ENCODE measurements at places on chromosomes 12 and 14. TPM values are rescaled to one million over a fixed set of nuclear protein-coding genes. Genes with fewer than 3 reads are reported as not detected.

DNA sequence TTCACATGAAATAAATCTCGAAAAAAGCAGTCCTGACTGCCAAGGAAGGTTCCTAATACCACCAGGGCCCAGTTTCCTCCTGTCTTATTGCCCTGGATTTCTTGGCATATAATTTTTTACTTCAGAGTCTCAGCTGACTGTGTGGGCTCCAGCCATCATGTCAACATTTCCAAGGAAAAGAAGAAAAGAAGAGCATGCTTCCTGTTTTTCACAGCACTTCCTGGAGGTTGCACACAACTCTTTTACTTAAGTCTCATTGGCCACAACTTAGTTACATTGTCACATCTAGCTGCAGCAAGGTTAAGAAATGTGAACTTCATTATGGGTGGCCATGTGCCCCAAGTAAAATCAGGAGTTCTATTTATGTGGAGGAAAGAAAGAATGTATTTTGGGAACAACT lies 24.3 kb downstream of the DACT1 start:
- no peak for DNase-seq
- H3K36me3 ChIP-seq: no peaks in the 10 kb centered on the region
- no peaks in the 10 kb centered on the region for H3K4me1 ChIP-seq
- H3K4me3 ChIP-seq: no peak overlapping the region
- H3K27me3 ChIP-seq: no peaks in the 10 kb centered on the region

DNA sequence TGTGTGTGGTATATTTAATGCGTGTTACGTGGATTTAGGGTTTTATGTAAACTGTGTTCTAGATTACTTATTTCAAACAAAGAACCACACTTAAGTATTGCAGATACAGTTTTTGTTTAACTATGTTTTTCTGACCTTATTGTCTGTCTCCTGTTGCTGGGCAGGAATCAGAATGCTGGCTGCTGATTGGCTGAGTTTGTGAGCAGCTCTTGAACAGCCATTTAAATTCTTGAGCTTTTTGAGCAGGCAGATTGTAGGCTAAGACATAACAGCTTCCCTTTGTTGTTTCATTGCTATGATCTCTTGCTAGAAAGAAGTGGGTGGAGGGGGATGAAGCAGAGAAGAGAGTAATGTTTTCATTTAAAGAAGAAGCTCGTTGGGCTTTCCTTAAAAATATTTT lies 52.2 kb downstream of the ATF7IP start:
- no peak overlapping the region for H3K27ac ChIP-seq
- H3K4me3 ChIP-seq: no peak overlapping the region
- peaks cover 3% of the 10 kb centered on the region for H3K4me1 ChIP-seq
- no peaks in the 10 kb centered on the region for H3K27me3 ChIP-seq
- no peaks in the 10 kb centered on the region for H3K36me3 ChIP-seq
- peak; percentile 93 for DNase-seq

DNA sequence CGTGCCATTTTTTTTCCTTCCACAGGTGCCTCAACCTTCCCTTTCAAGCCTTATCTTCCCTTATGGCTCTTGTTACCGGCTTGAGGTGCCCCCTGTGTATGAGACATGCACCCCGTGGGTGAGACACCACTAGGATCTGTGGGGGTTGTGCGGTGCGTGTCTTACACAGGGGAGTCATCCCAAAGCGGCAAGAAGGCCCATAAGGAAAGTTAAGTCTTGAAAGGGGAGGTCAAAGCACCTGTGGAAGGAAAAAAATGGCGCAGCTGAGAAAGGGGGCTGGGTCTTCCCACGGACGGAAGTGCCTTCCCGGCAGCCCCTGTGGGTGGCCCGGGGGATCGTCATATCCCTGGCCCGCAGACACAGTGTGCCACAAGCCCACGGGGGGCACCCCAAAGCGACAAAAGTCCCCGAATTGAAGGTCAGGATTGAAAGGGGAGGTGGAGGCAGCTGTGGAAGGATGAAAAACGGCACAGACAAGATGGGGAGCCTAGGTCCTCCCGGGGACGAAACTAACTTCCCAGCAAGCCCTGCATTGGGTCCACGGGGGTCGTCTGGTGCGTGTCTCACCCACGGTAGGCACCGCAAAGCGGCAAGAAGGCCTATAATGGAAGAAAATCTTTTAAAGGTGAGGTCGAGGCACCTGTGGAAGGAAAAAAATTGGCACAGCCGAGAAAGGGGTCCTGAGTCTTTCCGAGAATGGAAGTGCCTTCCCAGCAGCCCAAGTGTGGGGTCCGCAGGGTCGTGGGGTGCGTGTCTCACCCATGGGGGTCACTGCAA lies 273.3 kb downstream of the ALG10 start:
- no peak for DNase-seq
- H3K4me1 ChIP-seq: no peaks in the 10 kb centered on the region
- H3K27me3 ChIP-seq: no peaks in the 10 kb centered on the region
- no peak overlapping the region for H3K27ac ChIP-seq

- no peak for DNase-seq
- no peak overlapping the region for H3K27ac ChIP-seq
- no peak overlapping the region for H3K4me3 ChIP-seq
These were observed 601.9 kb downstream of the SNAPC1 start for GRCh38 chr14:62364161-62364560.

- H3K36me3 ChIP-seq: no peaks in the 10 kb centered on the region
- H3K27me3 ChIP-seq: no peaks in the 10 kb centered on the region
- no peak for DNase-seq
- no peak overlapping the region for H3K4me3 ChIP-seq
These were observed 55.4 kb downstream of the SAMD4A start for GRCh38 chr14:54622192-54622958.

- no peak overlapping the region for H3K27ac ChIP-seq
- no peaks in the 10 kb centered on the region for H3K36me3 ChIP-seq
- no peaks in the 10 kb centered on the region for H3K4me1 ChIP-seq
- no peak overlapping the region for H3K4me3 ChIP-seq
These were observed 18.0 kb downstream of the LRRC74A start for GRCh38 chr14:76844223-76844622.

DNA sequence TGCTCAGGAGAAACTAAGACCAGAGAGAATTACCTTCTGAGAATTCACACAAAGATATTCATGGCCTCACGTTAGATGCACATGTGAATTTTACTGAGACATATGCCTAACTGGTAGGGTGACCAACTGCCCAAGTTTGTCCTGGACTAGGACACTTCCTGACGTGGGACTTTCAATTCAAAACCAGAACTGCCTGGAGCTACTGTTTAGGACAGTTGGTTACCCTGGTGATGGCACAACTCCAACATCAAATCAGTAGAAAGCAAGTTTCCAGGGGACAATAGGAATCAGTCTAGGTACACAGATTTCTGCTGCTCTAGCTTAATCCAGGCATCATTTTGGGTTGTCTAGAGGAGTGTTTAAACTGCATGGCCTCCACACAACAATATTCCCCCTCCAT lies 178.7 kb downstream of the GXYLT1 start:
- H3K36me3 ChIP-seq: no peaks in the 10 kb centered on the region
- no peaks in the 10 kb centered on the region for H3K4me1 ChIP-seq
- H3K4me3 ChIP-seq: no peak overlapping the region
- no peak for DNase-seq
- H3K27me3 ChIP-seq: no peaks in the 10 kb centered on the region

DNA sequence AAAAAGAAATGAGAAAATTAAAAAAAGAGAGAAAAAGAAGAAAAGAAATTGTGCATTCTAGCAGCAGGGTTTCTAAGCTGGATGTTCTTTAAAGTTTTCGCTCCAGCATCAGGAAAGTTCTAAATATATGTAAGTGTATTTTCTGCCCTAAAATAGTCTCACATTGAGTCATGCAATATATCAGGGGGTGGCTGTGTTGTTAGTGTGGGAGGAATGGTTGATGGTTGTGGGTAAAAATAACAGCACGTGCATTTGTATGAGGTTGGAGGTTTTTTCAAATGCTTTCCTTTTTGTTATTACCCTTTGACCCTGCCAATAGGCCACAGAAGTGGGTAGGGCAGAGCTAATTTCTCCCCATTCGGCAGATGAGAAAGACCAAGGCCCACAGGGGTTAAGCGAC lies 65.1 kb upstream of the FBXO21 start:
- no peak for DNase-seq
- H3K27me3 ChIP-seq: no peaks in the 10 kb centered on the region
- H3K4me3 ChIP-seq: no peak overlapping the region
- H3K27ac ChIP-seq: no peak overlapping the region
- no peaks in the 10 kb centered on the region for H3K4me1 ChIP-seq
- no peaks in the 10 kb centered on the region for H3K36me3 ChIP-seq

DNA sequence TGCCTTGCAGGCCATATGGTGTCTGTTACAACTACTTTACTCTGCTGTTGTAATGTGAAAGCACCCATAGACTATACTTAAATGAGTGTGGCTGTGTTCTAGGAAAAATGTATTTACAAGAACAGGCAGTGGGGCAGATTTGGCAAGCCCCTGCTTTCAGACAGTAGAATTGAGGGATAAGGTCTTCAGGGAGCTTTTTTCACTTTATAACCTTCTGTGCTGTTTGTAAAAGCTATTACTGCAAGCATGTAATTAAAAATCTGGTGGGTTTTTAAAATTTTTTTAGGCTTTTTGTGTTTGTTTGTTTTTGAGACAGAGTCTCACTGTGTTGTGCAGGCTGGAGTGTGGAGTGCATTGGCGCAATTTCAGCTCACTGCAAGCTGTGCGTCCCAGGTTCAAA lies 73.9 kb downstream of the VEZT start:
- no peaks in the 10 kb centered on the region for H3K27me3 ChIP-seq
- no peak for DNase-seq
- H3K27ac ChIP-seq: no peak overlapping the region
- no peaks in the 10 kb centered on the region for H3K36me3 ChIP-seq

DNA sequence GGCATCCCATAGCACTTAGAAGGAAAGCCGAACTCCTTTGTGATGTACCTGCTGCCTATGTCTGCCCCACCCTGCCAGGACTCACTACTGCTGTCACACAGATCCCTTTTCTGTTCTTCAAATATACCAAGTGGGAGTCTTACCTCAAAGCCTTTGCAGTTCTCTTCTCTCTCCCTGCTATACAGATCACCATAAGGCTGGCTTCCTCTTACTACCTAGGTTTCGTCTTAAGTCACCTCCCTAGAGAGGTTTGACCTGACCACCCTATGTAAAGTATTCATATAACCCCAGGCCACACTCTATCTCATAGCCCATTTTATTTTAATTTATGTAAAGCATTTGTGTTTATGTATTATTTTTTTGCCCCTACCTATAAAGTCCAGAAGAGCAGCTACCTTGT lies 117.6 kb downstream of the CRADD start:
- no peaks in the 10 kb centered on the region for H3K36me3 ChIP-seq
- H3K27me3 ChIP-seq: no peaks in the 10 kb centered on the region
- DNase-seq: no peak
- no peak overlapping the region for H3K4me3 ChIP-seq

DNA sequence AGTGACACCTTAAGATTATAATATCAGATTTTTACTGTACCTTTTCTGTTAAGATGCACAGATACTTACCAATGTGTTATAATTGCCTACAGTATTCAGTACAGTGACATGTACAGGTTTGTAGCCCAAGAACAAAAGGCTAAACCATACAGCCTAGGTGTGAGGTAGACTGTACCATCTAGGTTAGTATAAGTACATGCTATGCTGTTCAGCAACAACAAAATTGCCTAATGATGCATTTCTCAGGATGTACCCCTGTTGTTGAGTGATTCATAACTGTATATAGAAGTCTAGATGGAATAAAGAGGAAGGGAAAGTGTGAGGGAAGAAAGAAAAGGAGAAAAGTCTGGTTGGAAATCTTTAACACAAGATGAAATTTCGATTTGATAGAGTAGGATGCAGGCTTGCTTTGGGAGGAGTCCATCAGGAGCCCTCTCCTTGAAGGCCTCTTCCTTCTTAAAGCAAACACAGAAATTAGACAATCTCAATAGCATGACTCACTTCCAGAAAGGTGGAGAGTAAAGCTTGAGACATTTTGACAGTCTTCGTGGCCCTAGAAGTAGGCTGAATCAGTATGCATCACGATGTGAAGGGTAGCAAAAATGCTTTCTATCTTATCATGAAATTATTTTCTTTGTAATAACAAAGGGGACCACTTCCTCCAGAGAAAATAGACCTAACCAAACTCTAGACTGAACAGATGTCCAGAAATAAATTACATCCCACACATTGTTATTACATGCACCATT lies 191.5 kb downstream of the SYT1 start:
- peaks cover 2% of the 10 kb centered on the region for H3K4me1 ChIP-seq
- DNase-seq: peak; percentile 97
- H3K27ac ChIP-seq: no peak overlapping the region
- H3K4me3 ChIP-seq: no peak overlapping the region

- H3K27ac ChIP-seq: no peak overlapping the region
- DNase-seq: no peak
- peaks cover 5% of the 10 kb centered on the region for H3K4me1 ChIP-seq
- H3K36me3 ChIP-seq: peaks cover 6% of the 10 kb centered on the region
- H3K27me3 ChIP-seq: no peaks in the 10 kb centered on the region
These were observed 31.4 kb downstream of the P2RX4 start for GRCh38 chr12:121241156-121241970.

- no peak overlapping the region for H3K27ac ChIP-seq
- no peaks in the 10 kb centered on the region for H3K36me3 ChIP-seq
- peak; percentile 65 for DNase-seq
- H3K4me3 ChIP-seq: no peak overlapping the region
These were observed 432.9 kb downstream of the ZFP36L1 start for GRCh38 chr14:68359837-68360552.

GRCh38 chr12:27604431-27604830 lies 80.4 kb downstream of the PPFIBP1 start:
- H3K36me3 ChIP-seq: no peaks in the 10 kb centered on the region
- no peak overlapping the region for H3K4me3 ChIP-seq
- no peak overlapping the region for H3K27ac ChIP-seq
- no peak for DNase-seq
- peaks cover 14% of the 10 kb centered on the region for H3K4me1 ChIP-seq
- H3K27me3 ChIP-seq: no peaks in the 10 kb centered on the region

MTERF2 gene
- total RNA-seq: 6.2 TPM

RNFT2 gene
- 2.3 TPM for total RNA-seq

OR6J1 gene
- total RNA-seq: not detected

OR6C2 gene
- total RNA-seq: not detected

DEPDC4 gene
- total RNA-seq: 1.2 TPM

KRT8 gene
- total RNA-seq: 1.5 TPM

GALNT8 gene
- total RNA-seq: under 0.01 TPM
